Activated gamma-delta T cell treated with anti-CD3 and anti-CD28 coated beads, Interleukin-2, amount 50 U/mL, for 16 hours (primary cell): ENCODE measurements at places on chromosomes 16 and 17.

DNA sequence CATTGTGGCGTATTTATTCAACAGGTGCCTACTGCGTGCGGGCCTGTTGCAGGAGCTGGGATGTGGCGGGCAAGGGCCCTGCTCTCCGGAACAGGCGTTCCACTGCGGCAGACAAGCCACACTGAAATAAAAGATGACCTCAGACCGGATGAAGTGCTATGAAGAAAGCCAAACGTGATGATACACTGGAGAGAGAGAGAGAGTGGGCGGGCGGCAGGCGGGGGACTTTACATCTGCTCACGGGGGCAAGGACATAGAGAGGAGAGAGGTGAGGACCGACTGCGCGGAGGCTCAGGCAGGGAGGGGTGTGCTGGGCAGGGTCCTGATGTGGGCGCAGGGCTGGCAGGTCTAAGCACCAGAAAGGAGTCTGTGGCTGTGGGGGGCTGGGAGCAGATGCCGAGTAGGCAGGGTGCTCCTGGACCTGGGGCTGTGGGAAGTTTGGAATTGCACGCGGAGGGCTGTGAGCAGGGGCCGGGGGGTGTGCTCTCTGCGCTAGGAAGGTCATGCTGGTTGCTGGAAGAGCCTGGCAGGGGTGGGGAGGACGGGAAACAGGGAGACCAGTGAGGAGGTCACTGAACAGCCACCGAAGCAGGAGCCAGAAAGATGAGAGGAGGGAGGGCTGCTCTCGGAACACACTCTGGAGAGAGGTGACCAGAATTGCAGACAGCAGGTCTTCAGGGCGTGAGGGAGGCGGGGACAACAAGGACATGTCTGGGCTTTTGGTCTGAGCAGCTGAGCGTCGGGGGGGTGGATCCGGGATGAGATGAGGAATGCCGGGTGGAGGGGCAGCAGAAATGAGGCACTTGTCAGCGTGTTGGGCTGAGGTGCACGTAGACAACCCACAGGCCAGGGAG lies 9.9 kb downstream of the MXRA7 start:
- DNase-seq: no peak

GRCh38 chr17:82884341-82884969 lies 44.6 kb upstream of the ZNF750 start:
- no peak for DNase-seq

DNA sequence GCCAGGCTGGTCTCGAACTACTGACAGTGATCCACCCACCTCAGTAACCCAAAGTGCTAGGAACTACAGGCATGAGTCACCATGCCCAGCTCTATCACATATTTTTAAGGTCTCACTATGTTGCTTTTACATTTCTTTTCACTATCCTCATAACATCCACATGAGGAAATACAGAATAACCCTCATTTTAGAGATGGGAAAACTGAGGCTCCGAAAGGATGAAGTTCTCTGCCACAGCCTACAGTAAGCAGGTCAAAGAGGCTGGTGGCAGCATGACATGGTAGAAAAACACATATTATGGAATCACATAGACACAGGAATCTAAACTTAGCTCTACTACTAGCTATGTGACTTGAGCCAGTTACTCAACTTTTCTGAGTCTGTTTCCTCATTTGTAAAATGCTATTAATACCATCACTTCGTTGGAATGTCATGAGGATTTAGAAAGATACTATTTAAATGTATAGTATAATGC lies 32.2 kb downstream of the APPBP2 start:
- DNase-seq: no peak

- DNase-seq: no peak
Observed at GRCh38 chr17:76539631-76540271, at the start of gene PRCD. Gene PRCD (plus strand): TSS chr17:76540044. CDS start chr17:76540142, 98 bp downstream.

GRCh38 chr17:48738424-48738802 lies 9.9 kb upstream of the HOXB13 start:
- no peak for DNase-seq
